Retina (tissue), 1 donor: ENCODE measurements at places on chromosomes 4 and X.
A peak's percentile ranks its signal among the peaks of the same experiment; 100 is the strongest.

DNA sequence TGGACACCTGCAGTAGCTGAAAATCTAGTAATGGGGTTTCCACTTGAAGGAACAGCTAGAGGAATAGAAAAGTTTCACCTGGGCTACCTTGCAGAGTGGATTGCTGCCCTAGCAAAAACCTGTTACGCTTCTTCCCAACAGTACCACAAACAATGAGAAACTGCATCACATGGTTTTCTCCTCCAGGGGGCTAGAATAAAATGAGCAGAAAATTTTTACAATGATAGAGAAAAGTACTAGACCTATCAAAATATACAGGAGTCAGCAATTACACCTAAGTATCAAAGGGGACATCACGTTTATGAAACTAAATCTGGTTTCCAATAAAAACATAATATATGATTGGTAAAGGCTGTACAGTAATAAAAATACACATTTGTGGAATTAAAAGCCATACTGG is 423.1 kb upstream of the PITX2 start:
- no peak for DNase-seq

DNA sequence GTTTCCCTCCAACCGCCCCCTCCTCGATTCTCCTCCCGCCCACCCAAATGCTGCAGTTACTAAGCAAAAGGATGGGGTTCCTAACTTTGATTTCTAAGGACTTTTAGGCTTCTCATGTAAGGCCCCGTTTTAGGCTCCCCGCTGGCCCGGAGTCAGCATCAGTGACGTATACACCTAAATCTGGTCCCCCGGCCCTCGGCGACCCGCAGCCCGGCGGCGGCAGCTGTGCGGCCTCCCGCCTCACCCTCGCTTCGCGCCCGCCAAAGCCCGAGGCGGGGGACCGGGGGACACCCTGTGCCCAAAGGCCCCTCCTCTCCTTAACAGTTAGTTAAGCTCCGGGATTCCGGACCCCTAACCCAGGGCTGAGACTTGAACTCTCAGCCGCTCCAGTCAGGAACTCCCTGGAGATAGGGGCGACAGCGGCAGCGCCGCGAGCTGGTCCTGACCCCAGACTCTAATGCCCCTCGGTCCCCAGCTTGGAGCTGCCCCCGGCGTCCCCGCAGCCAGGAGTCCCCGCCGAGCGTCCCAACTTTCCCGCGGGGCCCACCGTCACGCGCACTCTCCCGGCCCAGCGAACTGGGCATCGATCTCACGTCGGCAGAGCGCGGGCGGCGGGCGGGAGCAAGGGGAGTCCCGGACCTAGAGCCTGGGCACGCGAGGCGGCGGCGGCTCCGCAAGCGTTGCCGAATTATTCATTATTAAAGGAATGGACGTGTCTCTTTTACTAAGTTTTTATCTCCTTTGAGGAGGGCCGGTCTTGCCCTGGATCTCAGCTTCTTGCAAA is 1.5 kb upstream of the NR3C2 start:
- DNase-seq: peak; percentile 75

DNA sequence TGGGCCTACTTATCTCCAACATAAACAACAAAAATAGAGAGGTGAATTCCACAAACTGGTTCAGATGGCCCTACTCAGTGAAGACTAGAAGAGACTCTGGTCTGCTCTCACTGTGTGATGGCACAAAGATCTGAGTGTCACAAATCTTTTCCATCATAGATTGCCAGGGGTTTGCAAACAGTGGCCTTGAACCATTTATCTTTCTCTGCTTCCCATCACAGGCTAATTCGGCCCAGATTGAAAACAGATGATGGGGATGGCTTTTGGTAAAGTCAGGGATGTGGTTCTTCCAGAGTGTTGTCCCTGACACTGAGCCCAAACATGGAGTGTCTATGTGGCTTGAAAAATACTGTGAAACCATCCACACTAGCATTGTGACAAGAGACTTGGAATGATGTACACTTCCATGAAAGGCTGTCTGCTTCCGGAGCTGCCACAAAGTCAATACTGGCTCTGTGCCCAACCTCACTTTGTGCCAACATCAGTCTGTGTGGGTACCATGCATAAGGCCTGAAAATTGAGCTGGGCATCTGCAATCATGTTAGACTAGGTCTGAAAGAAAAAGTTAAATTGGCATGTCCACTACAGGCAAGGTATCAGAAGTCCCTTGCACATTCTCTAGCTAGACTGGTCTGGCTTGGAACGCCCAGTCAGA is 25.2 kb upstream of the PLAC1 start:
- DNase-seq: no peak

DNA sequence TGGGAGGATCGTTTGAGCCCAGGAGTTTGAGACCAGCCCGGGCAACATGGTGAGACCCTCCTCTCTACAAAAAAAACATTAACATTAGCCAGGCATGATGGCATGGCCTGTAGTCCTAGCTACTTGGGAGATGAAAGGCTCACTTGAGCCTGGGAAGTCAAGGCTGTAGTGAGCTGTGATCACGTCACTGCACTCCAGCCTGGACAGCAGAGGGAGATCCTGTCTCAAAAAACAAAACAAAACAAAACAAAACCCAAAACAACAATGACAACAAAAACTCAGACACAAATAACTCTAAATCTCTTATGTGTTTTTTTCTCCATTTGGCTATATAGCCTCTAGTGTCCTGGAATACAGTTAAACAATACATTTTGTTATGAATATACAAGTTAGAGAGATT is 127.3 kb upstream of the STK26 start:
- DNase-seq: no peak
